SIG-M5 (cell line): ENCODE measurements at places on chromosomes 1 and 21.

DNA sequence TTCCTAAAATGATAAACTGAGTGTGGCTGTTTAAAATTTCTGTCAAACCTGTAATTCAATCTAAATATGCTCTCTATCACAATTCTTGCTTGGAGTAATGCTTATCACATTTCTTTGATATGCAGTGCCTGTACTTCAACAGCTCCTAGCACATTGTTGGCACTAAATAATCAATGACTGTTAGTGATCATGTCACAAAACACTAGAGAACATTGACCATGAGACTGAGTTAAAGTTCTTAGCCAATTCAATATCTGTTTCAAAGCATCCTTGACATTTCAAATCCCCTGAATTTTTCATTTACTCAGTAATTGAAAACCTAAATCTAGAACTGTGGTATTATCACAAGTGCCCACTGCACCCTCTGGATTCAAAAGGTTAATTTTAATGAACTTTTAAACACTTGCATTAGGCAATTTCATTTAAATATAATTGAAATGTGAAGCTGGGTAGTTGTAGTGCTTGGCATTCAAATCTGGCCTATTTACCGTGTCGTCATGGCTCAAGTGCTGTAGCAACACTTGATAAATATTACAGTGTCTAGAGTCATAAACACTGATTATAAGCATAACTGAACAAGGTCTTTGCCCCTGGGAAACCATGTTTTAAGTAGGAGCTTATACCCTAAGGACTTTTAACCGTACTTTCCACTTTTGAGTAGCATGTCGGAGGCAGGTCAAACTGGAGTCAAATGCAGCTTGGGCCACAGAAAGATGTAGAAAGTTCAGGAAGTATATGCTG, 143.6 kb downstream of the LRRC7 start:
- DNase-seq: no peak

DNA sequence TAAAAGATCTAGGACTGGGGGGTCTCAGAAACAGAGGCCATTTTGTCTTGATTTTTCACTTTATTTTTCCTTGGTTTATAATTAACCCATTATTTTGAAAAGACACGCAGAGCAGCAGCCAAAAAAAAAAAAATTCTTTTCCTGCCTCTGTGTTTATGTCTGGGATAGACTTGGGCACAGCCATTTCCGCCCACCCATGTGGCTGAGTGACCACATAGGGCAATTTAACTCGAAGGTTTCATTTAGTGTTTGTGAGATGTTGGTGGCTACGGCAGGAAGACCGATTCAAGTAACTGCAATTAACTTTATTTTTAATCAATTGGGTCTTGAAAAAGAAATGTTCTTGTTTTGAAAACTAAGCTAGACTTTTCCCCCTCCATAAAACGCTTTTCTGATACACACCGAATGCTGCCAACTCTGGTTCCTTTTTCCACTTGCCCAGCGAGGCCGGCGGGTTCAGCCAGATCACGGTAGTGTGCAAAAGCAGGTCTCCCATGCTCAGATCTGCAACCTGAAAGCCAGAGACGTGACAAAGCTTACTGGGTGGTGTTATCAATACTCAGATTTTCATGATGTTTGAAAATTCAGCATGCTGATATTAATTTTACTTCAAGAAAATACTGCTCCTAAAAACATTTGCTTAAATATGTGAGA, 97.4 kb upstream of the KRTAP19-8 start:
- no peak for DNase-seq

DNA sequence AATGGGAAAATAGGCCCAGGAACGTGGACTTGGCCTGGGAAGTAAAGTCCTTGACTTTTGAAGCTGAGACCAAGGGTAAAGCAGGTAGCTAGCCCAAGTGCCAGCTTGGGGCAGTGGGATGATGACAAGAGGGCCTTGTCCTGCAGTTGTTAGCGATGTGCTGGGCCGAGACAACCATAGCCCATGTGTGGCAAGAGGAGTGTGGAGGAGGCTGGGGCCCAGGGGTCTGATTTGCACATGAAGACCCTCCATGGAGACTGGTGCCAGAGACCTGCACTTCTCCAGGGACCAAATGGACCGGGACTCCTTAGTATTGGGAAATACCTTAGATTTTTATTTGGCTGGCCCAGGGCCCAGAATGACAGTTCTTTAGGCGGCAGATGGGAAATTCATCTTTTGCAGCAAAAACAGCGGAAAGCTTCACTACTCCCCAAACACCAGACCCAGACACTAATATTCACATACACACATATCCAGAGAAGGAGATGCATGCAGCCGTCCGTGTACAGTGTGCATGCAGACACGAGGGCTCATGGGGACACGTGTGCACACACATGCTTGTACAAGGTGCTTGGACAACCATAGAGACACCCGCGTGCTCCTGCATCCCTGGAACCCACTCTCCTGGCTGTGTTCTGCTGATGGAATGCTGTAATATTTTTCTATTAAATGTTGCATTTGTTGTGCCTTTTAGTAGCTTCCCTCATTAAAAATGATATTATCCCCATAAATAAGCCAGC, 78.1 kb upstream of the CSF3R start:
- DNase-seq: no peak

- DNase-seq: peak; percentile 8
These were observed 3.5 kb upstream of the UTS2 start for GRCh38 chr1:7856345-7856744.

DNA sequence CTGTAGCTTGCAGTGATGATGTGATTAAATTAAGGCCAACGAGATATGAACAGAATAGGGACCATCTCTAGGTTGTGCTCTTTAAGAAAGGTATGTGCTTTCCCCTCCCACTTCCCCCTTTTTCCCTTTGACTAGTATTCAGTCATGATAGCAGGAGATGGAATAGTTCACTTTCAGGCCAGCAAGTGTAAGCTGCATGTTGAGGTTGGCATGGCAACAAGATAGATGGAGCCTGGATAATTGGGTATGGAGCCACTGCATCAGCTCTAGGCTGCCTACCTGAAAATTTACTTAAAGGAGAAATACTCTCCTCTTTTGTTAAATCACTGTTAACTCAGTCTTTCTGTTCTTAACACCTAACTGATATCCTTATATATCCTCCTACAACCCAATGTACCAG, 1.5 kb upstream of the CRP start:
- DNase-seq: no peak

GRCh38 chr1:66331658-66332547, 202.1 kb upstream of the SGIP1 start:
- DNase-seq: no peak

GRCh38 chr1:89836252-89837035, 15.6 kb downstream of the LRRC8D start:
- DNase-seq: no peak

- no peak for DNase-seq
These were observed 84.5 kb downstream of the UCHL5 start for GRCh38 chr1:192974701-192975100.

DNA sequence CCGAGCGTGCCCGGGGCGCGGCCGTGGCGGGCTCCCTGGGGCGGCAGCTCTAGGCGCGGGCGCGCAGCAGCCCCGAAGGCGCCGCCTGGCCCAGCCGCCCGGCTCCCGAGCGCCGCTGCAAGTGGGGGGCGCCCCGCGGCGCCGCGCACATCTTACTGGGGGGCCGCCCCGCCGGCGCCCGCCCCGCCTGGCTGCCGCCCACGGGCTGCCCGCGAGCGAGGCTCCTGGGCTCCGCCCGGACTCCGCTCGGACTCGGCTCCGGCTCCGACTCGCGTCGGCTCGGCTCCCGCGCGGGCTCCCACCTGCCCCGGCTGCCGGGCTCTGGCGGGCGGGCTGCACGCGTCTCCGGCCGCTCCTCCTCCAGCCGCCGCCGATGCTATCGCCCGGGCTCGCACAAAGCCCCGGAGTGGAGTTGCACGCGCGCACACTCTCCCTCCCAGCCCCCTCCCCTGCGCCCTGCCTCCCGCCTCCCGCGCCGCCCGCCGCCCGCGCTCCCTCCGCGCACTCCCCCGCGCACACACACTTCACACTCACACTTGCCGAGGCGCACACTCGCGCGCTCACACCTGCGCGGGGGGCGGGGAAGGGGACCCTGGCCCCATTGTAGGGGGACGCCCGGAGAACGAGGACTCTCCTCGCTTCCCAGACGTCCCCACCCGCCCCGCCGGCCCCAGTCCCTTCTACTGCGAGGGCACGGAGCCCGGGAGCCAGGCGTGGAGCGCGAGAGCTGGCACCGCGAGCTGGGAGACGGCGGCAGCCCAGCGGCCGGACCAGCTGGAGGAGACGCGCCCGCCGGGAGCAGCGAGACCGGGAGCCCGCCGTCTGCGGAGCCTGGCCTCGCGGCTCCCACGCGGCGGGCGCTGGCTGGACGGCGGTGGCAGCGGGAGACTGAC, at the start of gene GRIK3:
Gene GRIK3 (minus strand): TSS at position 395 of the 893 bp plus-strand sequence. CDS start 407 bp downstream, outside the sequence.
- no peak for DNase-seq

DNA sequence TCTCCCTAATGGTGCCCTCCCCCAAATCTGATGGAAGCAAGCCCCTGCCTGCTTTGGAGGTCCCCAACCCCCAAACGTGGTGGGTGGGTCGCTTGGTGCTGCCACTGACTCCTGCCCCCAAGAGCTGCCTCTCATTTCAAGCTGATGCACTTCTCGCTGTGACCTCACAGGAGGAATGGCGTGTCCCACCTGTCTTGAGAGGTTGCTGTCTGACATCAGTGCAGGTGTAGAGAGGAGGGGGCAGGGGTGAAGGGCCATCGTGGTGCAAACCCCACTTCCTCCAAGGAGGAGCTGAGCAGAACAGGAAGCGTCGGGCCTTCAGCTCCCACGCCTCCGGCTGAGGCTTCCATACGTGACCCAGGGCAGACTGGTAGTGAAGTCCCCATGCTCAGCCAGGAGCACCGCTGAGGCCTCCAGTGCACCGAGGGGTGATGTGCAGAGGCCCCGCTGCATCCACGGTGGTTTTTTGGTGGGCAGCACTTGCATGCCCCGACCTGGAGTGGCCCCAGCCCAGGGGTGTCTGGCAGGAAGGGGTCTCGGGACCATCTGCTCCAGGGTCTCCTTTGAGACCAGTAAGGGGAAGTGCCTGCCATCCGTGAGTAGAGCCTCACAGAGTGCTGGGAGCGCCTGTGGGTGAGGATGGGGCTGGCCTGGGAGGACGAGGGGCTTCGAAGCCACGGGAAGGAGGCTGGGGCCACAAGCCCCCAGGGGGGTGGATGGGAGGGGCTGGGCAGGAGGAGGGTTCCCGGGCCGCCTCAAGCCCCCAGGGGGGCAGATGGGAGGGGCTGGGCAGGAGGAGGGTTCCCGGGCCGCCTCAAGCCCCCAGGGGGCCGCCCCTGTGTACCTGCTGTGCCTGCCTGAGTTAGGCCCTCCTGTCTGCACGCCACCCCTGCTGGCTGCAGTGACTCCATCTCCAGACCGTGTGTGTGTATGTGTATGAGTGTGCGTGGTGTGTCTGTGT, 39.8 kb downstream of the WDR4 start:
- DNase-seq: no peak

DNA sequence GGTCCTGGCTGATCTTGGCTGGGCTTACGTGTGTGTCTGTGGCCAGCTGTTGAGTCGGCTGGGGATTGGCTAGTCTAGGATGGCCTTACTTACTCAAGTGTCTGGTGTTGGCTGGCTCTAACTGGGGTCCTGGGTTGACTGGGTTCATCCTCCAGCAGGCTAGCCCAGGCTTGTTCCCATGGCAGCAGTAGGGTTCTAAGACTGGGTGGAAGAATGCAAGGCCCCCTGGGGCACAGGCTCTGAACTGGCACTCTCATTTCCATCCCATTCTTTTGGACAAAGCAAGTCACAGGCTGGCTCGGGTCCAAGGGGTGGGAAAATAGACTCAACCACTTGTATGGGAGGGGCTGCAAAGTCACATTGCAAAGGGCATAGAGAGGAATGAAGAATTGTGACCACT, 7.9 kb upstream of the OPRD1 start:
- DNase-seq: no peak

- DNase-seq: no peak
These were observed 1.2 kb upstream of the HMCN1 start for GRCh38 chr1:185732951-185733350.

DNA sequence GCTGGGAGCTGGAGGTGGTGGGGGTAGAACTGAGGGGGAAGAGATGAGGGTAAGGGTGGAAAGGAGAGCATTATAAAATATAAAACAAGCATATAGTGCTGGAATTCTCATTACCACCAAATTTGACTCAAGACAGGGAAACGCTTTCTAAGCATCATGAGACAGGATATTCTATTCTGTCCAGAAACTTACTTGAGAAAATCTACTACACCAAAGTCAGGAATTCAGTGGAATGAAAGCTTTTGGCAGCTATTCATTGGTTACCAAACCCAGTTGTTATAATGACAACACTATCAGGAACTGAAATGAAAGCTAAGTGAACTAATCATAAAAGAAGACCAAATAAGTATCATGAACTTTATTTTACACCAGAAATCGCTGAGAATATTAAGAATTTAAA, 14.5 kb downstream of the AIDA start:
- no peak for DNase-seq

GRCh38 chr21:41932191-41932575, 21.6 kb downstream of the C2CD2 start:
- DNase-seq: no peak

DNA sequence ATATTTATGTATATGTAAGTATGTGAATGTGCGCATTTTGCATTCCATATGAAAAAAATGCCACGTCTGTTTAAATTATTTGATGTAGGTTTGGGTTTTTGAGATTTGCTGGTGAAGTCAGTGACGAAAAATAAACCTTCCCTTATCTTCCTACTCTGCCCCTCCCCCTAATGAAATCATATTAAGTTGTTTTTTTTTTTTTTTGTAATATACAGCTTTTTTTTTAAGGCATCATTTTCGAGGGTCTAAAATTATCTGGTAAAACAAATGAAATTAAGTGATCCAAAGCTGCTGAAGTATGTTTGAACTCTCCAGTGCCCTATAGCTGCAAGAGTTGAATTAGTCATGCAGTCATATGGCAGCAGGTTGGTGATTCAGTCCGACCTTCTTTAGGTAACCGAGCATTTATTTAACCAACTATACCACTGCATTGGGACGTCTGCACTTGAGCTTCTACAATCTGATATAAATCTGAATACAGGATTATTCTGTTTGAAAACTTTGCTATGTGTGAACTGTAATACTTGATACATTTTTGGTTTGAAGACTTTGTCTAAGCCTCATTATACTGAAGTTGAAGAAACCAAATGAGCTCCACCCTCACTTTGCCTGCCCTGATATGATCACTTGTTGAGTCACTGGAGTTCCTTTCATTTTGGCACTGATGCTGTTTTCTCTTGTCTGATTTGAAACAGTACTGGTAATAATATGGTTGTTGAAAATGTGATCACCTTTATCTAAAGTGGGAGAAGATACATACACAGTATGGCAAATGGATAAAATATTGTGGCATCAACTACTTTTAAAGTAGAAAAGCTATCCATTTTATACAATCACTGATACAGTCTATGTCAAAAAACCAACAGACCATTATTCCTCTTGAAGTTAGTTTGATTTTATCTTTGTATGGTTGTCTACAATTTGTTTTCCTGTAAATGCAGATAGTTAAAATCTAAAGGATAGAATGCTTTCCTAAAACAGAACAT, 11.7 kb downstream of the PDIK1L start:
- no peak for DNase-seq
